Uterus (tissue), 4 donors: ENCODE measurements at places on chromosomes 13 and 19. TPM values are rescaled to one million over a fixed set of nuclear protein-coding genes. Genes with fewer than 3 reads are reported as not detected.

DNA sequence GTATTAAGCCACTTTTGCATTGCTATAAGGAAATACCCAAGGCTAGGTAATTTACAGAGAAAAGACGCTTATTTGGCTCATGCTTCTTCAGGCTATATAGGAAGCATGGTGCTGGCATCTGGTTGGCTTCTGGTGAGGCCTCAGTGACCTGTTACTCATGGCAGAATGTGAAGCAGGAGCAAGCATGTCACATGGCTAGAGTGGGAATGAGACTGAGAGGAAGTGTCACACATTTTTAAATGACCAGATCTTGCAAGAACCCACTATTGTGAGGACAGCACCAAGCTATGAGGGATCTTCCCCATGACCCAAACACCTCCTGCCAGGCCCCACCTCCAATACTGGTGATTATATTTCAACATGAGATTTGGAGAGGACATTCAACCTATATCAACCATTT is 25.7 kb upstream of the IGFL4 start:
- no peaks in the 10 kb centered on the region for H3K4me1 ChIP-seq
- H3K36me3 ChIP-seq: no peaks in the 10 kb centered on the region
- no peaks in the 10 kb centered on the region for H3K27me3 ChIP-seq
- no peak for DNase-seq

GRCh38 chr13:68667863-68668262 is 1437.7 kb upstream of the PCDH9 start:
- H3K27me3 ChIP-seq: no peaks in the 10 kb centered on the region
- no peak overlapping the region for H3K27ac ChIP-seq
- DNase-seq: no peak
- no peaks in the 10 kb centered on the region for H3K4me1 ChIP-seq
- no peak overlapping the region for H3K4me3 ChIP-seq

DNA sequence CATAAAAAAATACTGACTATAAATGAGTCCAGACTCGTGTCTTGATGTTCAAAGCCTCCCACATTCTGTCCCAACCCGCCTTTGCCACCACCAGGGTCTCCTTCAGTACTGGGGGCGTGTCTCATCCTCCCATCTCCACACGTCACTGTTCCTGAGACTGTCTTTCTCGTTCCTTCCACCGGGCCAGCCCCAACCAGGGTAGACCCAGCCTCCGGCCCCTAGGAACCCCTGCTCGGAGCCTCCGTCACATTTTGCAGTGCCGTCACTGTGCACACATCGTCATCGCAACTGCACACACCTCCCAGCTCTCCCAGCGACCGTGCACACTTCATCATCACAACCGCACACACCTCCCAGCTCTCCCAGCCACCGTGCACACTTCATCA is 73.4 kb downstream of the SPACA7 start:
- H3K27ac ChIP-seq: no peak overlapping the region
- DNase-seq: no peak
- H3K27me3 ChIP-seq: no peaks in the 10 kb centered on the region
- no peaks in the 10 kb centered on the region for H3K36me3 ChIP-seq
- no peaks in the 10 kb centered on the region for H3K4me1 ChIP-seq

DNA sequence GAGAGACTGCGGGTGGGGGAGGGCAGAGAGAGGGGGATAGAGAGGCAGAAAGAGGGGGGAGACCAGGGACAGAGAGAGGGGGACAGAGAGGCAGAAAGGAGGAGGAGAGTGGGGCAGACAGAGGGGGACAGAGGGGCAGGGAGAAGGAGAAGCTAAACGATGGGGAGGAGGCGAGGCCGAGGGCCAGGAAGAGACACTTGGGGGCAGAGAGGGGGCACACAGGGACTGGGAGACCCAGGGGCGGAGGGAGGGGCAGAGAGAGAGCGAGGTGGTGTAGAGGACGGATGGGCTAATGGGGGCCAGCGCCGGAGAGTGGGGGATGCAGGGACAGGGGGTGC is 666 bp downstream of the MEIS3 start:
- no peaks in the 10 kb centered on the region for H3K27me3 ChIP-seq
- H3K4me3 ChIP-seq: peak overlapping the region; percentile 67
- H3K4me1 ChIP-seq: peaks cover 10% of the 10 kb centered on the region
- H3K36me3 ChIP-seq: no peaks in the 10 kb centered on the region
- no peak for DNase-seq

DNA sequence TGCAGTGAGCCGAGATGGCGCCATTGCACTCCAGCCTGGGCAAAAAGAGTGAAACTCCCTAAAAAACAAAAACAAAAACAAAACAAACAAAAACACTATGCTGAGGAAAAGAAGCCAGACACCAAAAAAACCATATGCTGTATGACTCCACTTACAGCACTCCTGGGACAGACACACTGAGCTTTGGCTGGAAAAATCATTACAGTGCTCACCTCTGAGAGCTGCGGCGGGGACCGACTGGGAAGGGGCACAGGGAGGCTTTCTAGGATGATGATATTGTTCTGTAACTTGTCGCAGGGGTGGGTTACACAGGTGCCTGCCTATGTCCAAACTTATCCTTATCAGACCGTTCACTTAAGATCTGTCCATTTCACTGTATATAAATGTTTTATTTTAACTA is 7.8 kb downstream of the PNMA8A start:
- no peak overlapping the region for H3K4me3 ChIP-seq
- no peaks in the 10 kb centered on the region for H3K36me3 ChIP-seq
- H3K27me3 ChIP-seq: no peaks in the 10 kb centered on the region
- no peak for DNase-seq
- no peak overlapping the region for H3K27ac ChIP-seq

DNA sequence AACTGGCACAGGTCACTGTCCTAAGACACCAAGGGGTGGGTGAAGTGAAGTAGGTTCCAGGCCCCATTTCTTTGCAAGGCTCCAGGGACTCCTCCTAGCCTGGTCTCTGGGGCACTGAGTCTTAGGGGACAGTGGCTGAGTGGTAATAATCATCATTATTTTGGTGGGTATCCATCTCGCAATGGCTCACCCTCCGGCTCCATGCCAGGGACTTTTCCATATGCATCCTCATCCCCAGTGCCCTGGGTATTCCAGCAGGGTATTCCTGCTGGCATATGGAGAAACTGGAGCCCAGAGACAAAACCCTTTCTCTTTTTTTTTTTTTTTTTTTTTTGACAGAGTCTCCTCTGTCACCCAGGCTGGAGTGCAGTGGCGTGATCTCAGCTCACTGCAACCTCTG is 2.5 kb downstream of the PDE4A start:
- no peak for DNase-seq
- no peak overlapping the region for H3K27ac ChIP-seq
- peaks cover 40% of the 10 kb centered on the region for H3K27me3 ChIP-seq
- peaks cover 30% of the 10 kb centered on the region for H3K4me1 ChIP-seq
- H3K36me3 ChIP-seq: no peaks in the 10 kb centered on the region
- no peak overlapping the region for H3K4me3 ChIP-seq

DNA sequence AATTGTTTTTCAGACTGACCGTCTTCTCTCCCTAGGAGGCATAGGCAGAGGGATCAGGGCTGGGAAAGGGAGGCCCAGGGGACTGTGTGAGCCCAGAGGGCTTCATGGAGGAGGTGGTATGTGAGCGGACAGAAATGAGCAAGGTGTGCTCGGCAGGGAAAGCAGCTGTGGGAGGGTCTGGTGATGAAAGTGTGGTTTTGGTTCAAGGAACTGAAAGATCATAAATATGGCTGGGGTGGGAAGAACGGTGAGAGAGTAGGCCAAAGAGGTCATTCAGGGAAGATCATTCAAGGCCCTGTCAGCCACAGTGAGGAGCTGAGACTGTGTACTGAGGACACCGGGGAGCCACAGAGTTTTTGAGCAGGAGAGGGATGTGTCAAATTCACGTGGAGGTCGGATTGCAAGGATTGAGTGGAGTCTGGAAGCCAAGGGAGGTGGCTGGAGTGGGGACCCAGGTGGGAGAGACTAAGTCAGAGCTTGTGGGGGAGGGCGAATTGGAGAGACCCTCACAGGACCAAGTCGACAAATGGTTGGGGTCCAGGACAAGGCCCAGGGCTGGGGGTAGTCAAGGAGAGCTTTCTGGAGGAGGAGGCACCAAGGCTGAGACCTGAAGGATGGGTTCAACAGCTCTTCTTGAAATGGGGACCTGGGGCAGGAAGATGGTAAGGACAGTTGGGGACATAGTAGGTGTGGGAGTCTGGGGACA is 7.6 kb downstream of the PLD3 start:
- no peaks in the 10 kb centered on the region for H3K27me3 ChIP-seq
- H3K4me1 ChIP-seq: no peaks in the 10 kb centered on the region
- no peak overlapping the region for H3K4me3 ChIP-seq
- H3K27ac ChIP-seq: no peak overlapping the region

DNA sequence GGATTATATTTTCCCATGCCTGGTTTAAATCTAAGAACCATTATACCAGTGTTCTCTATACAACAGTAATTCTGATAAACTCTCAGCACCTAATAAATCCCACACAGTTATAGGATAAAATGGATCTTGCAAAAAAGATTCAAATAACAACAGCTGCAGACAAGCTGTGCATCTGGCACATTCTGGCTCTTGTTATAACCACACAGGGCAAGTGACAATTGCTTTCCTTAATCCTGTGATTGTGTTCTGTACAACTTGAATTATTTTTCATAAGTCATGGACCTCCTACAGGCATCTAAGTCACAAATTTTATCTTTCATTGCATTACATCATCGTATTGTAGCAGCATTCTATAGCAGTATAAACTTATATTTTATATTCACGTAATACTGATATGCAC is 948.3 kb downstream of the SLITRK1 start:
- no peak overlapping the region for H3K4me3 ChIP-seq
- H3K27me3 ChIP-seq: no peaks in the 10 kb centered on the region
- H3K27ac ChIP-seq: no peak overlapping the region

GRCh38 chr19:19399733-19400433 is 5.6 kb upstream of the GATAD2A start:
- no peak overlapping the region for H3K27ac ChIP-seq
- H3K36me3 ChIP-seq: no peaks in the 10 kb centered on the region
- H3K4me1 ChIP-seq: no peaks in the 10 kb centered on the region
- no peak overlapping the region for H3K4me3 ChIP-seq
- no peaks in the 10 kb centered on the region for H3K27me3 ChIP-seq

DNA sequence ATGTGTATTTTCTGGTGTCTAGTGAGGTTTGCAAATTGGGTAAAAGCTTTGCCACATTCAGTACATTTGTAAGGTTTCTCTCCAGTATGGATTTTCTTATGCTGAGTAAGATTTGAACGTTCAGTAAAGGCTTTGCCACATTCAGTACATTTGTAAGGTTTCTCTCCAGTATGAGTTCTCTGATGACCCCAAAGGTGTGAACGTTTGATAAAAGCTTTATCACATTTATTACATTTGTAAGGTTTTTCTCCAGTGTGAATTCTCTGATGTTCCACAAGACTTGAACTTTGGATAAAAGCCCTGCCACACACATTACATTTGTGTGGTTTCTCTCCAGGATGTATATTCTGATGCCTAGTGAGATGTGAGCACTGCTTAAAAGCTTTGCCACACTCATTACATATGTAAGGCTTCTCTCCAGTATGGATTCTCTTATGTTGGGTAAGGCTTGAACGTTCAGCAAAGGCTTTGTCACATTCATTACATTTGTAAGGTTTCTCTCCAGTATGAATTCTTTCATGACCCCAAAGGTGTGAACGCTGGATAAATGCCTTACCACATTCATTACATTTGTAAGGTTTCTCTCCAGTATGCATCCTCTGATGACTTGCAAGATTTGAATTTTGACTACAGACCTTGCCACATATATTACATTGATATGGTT is 17.4 kb downstream of the ZNF677 start:
- no peak overlapping the region for H3K4me3 ChIP-seq
- H3K27ac ChIP-seq: no peak overlapping the region
- no peak for DNase-seq
- peaks cover 4% of the 10 kb centered on the region for H3K36me3 ChIP-seq
- no peaks in the 10 kb centered on the region for H3K4me1 ChIP-seq
- H3K27me3 ChIP-seq: no peaks in the 10 kb centered on the region

DNA sequence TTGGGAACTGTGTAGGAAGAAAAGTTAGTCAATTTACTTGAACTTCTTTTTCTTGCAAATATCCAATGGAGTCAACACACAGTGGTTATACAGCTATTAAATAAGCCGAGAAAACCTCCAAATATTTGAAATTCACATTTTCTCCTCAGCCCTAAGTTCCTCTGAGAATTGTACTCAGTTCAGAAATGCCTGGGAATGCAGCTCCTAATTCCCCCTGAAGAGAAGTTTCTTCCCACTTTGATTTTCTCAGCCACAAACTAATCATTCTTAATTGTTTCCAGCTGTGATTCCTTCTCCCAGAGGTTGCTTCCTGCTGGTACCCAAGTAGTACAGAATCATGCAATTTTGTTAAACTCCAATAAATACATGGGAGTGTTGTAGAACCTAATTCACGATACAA is 246.1 kb upstream of the MIR17HG start:
- H3K4me1 ChIP-seq: no peaks in the 10 kb centered on the region
- no peak overlapping the region for H3K27ac ChIP-seq
- no peak for DNase-seq

- H3K36me3 ChIP-seq: no peaks in the 10 kb centered on the region
- H3K4me3 ChIP-seq: no peak overlapping the region
- no peak for DNase-seq
- no peak overlapping the region for H3K27ac ChIP-seq
- no peaks in the 10 kb centered on the region for H3K4me1 ChIP-seq
These were observed 167.5 kb upstream of the TSHZ3 start for GRCh38 chr19:31516756-31517155.

DNA sequence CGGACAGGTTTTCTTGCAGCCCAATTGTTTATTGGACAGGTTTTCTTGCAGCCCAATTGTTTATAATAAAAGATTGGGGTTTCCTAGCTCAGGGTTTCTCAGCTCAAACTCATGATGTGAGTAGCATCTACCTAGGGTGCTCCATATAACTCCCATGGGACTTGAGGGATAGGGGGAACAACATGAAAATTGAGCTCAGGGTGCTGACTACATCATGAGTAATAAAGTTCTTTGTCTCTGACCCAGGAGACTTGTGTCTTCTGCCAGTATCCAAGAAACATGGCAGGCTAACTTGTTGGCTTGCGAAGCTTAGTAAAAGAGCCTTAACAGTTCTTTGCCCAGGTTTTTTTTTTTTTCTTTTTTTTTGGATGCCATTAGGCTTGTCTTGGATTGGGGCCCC is 59.2 kb upstream of the MYCBP2 start:
- H3K4me1 ChIP-seq: no peaks in the 10 kb centered on the region
- H3K4me3 ChIP-seq: no peak overlapping the region
- H3K36me3 ChIP-seq: no peaks in the 10 kb centered on the region
- DNase-seq: no peak

DNA sequence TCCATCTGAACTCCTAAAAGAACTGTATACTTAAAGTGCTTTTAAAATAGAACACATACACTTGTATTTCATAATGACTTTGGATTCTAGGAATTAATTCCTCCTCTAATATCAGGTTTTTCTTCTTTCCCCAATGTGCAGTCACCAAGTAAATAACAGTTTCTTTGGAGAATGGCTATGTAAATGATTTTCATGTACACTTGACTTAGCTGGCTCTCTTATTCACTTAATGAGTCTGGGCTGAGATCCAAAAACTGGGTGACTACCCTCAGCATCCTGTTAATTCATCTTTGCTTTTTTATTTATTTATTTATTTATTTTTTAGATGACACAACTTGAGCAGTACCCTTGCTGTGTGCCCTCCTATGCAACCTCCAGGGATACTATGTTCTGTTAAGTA is 1003.7 kb downstream of the SLITRK1 start:
- H3K27me3 ChIP-seq: no peaks in the 10 kb centered on the region
- H3K4me3 ChIP-seq: no peak overlapping the region
- H3K36me3 ChIP-seq: no peaks in the 10 kb centered on the region
- H3K27ac ChIP-seq: no peak overlapping the region

CGB1 gene
- not detected for total RNA-seq

LRRC63 gene
- not detected for total RNA-seq

MBD3L3 gene
- total RNA-seq: not detected

ZNF700 gene
- 19.7 TPM for total RNA-seq

KANK3 gene
- total RNA-seq: 18.9 TPM

PTH2 gene
- not detected for total RNA-seq

IRS2 gene
- total RNA-seq: 14.1 TPM

ERICH4 gene
- not detected for total RNA-seq

OXGR1 gene
- 0.91 TPM for total RNA-seq

VAV1 gene
- 7.9 TPM for total RNA-seq
